NB4 (cell line): ENCODE measurements at places on chromosomes 16 and 17.
A peak's percentile ranks its signal among the peaks of the same experiment; 100 is the strongest.

DNA sequence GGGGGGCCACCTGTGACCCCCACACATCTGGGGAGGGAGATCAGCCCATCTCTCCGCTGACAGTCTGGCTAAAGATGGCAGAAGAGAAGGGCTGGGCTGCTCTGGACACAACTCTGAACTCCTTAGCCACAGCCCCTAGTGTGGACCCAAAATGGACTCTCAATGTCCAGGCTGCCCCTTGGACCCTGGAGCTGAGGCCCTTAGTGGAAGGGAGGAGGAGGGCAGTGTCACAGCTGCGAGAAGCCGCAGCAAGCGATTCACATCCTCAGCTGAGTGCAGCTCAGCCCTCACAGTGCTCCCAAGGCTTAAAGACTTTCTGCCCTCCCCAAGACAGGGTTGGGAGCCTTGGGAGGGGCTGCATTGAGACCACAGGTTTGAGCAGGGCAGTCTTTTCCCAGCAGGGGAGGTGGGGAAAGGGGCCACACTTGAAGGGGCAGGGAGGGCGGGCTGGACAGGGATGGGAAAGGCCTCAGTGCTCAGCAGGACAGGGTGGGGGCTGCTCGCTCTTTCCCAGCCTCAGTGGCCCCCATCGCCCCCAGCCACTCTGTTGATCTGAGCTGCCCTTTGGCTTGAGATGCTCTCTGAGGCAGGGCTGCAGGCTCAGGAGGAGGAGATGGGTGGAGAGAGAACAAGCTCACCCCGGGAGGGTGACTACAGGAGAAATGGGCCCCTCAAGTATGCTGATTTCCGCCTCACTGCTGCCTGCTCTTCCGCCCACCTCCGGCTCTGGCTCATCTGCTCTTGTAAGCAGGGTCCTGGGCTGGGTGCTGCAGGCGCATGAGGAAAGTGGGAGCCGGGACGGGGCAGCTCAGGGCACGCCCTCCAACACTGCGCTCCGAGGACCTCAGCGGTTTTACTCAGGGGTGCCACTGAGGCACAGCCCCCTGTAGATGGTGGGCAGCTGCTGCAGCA, 50.9 kb upstream of the MTSS2 start:
- no peak for DNase-seq

DNA sequence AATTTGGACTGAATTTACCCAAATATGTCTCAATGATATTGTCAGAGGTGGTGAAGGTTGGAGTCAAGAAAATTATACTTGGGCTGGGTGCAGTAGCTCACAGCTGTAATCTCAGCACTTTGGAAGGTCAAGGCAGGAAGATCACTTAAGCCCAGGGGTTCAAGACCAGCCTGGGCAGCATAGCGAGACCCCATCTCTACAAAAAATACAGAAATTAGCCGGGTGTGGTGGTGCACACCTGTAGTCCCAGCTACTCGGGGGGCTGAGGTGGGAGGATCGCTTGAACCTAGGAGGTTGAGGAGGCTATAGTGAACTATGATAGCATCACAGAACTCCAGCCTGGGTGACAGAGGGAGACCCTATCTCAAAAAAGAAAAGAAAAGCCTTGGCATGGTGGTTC, 40.9 kb downstream of the LAT start:
- no peak for DNase-seq

- DNase-seq = no peak
Observed at GRCh38 chr17:16483021-16483645, 8.9 kb downstream of the LRRC75A start.

DNA sequence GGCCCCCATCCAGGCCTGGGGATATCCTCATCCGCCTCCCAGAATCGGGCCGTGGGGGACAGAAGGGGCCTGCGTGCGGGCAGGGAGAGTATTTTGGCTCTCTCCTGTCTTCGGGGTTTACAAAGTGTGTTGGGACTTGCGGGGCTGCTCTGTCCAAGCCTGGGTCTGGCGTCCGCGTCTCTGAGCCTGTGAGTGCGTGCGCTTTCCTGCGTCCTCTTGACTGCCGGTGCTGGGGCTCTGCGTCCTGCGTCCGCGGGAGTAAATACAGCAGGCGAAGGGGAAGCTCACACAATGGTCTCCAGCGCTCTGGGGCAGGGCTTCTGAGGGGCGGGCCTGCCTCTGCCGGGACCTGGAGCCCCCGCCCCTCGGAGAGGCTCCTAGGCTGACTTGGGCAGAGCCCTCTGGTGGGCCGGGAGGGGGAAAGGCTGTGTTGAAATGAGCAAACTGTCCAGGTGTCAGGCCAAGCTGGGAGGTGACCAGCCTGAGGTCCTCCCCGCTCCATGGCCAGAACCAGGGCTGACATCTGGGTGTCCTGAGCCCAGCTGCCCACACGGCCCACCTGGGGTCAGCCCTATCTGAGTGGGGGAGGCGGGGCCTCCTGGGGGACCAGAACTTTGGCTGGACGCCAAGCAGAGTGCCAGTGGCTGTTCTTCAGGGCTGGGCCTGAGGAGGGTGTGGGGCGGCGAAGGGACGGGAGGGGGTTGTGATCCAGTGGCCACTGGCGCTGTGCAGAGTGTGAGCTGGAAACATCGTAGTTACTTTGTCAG, 233.6 kb downstream of the SEC14L1 start:
- peak; percentile 82 for DNase-seq

DNA sequence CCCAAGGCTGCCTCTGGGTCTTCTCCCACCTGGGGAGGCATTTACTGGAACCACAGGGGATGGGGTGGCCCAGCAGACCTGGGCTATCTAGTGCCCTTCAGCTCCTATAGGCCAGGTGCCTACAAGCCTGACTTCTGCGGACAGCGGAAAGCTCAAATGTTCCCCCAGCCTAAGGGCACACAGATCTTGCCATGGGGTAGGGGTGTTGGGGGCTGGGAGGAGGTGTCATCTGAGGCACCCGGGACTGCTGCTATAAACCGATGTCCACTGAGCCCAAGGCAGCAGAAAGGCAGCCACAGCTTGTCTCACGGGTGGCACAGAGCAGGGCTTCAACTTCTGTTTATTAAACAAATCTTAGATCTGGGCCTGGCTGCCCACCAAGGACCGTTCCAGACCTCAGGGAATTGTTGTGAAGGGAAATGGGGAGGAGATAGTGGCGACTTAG, 3.6 kb downstream of the MYO1C start:
- DNase-seq = no peak

GRCh38 chr17:78583091-78583490, 5.9 kb upstream of the DNAH17 start:
- no peak for DNase-seq
